ENCODE measurements at places on chromosomes 16 and 17.

- no peak for DNase-seq
These were observed 396.8 kb downstream of the NPIPA8 start for GRCh38 chr16:17939723-17940122.

DNA sequence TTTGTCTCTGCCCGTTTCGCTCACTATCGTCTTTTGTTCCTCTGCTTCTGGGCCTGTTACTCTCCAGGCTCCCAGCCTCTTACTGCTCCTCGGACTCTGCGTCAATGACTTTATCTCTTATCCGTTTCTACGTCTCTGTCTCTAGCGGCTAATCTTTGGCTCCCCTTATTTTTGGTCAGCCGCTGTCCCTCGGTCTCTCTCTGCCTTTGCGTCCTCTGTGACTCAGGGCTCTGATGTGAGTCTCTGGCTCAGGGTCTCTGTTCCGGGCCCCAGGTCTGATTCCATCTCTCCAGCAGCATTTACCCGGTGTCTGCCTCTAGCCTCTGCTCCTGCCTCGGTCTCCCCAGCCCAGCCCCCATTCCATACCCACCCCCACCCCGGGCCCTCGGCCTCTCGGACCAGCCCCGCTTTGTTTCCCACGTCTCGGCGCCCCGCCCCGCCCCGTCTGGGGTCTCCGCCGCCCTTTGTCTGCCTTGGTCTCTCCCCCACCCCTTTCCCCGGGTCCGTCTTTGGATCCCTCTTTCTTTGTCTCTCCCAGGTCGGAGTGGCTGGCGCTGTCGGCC is 547 bp upstream of the ZNF48 start:
- DNase-seq = no peak

GRCh38 chr17:27746881-27747280 is 53.4 kb downstream of the NOS2 start:
- no peak for DNase-seq

DNA sequence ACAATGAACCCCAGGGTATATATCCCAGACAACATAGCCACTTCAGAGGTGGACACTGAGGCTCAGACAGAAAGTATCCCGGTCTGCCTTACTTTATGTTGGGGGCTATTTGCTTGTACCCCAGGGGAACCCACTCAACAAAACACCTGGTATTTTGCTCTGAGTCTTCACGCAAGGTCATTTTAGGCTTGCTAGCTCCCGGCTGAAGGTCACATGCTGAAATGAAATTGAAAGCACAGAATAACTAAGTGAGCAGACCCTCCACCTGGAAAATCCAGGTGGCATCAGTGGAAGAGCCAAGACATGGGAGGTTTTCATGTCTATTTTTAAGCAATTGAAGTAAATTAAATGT is 4.1 kb upstream of the KDM8 start:
- no peak for DNase-seq

- DNase-seq = no peak
These were observed 25.5 kb upstream of the CACNG5 start for GRCh38 chr17:66809408-66809807.

DNA sequence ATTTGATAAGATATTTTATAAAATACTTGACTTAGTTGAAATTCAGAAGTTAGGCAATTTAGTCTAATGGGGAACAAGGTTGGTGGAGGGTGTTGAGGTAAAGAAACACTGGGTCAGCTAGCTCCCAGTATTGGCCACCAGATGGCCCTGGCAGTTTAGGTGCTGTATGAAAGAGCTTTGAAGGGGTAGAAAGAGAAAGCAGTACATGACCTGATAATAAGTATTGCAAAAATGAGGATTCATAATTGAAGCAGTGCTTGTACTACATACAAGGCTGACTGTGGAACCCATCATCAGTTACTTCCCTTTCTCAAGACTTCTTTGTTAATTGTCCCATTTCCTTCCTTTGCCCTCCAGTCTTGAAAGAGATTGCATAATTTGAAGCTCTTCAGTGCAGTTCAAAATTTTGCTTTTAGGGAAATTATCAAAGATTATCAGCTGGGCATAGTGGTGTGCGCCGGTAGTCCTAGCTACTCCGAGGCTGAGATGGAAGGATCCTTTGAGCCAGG is 29.4 kb downstream of the TANC2 start:
- DNase-seq = no peak

- DNase-seq = peak; percentile 80
These were observed 5.4 kb upstream of the BBS2 start for GRCh38 chr16:56525236-56525635.

- DNase-seq = no peak
These were observed 61.6 kb downstream of the TNRC6C start for GRCh38 chr17:78019976-78020716.

DNA sequence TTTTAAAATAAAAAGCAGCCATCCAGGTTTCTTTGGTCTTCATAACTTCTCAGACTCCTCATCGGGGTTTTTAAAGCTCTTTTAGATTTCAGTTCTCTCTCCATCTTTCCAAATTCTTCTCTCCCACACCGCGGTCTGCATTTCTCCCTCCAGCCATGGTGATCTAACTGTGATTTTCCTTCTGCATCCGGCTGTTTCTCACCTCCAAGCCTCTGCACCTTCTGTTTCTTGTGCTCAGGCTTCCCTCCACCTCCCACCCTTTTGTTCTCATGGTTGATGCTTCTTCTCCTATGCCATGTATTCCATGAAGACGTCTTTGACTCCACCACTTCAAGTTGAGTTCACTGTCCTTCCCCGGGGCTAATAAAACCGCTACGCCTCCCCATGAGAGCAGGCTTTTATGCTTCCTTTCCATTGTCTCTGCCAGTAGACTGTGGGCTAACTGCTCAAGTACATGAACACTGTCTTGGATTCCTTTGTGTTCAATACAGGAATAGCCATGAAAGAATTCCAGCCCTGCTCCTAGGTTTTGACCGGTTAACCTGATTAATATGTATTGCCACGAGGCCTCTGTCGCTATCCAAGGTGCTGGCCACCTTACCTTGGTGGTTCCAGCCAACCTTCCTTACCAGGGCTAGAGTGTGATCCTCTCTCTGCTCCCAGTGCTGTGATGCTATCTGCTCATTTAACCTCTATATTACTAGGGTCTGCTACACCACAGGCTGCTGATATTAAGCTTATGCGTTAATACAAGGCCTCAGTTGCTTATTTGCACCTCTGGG is 625.1 kb downstream of the HS3ST4 start:
- no peak for DNase-seq

DNA sequence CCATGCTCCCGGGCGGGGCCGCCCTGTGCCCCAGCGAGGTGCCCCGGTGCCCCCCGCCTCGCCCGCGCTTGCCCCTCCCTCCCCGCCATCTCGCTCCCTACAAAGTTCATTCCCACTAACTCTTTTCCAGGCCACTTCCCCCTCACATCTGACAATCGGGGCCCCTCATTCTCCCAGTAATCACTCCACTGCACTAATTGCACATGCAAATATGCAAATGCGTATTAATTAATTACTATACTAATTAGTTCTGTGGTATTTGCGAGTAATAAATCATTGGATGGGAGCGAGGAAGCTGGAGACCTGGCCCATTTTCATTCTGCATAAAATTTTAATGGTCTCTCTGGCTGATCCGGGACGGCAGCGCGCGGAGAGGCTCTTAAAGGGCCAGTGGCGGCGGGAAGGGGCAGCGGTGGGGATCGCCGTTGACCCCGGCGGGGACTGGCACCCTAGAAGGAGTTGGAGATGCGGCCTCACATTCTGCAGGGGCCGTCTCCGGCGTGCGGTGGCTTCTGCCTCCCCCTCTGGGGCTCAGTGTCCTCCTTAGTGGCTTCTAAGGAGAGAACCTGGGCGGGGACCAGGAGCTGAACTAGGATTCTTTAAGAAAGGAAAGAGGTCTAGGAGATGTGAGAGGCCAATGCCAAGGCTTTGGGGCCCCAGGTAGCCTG is 8.4 kb upstream of the PPP1R1B start:
- no peak for DNase-seq

DNA sequence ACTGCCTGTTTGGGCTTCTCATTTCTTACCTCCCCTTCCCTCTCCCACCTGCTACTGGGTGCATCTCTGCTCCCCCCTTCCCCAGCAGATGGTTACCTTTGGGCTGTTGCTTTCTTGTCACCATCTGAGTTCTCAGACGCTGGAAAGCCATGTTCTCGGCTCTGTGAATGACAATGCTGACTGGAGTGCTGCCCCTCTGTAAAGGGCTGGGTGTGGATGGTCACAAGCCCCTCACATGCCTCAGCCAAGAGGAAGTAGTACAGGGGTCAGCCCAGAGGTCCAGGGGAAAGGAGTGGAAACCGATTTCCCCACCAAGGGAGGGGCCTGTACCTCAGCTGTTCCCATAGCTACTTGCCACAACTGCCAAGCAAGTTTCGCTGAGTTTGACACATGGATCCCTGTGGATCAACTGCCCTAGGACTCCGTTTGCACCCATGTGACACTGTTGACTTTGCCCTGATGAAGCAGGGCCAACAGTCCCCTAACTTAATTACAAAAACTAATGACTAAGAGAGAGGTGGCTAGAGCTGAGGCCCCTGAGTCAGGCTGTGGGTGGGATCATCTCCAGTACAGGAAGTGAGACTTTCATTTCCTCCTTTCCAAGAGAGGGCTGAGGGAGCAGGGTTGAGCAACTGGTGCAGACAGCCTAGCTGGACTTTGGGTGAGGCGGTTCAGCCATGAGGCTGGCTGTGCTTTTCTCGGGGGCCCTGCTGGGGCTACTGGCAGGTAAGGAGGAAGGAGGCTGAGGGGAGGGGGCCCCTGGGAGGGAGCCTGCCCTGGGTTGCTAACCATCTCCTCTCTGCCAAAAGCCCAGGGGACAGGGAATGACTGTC is at the start of gene CD68:
TSS of gene CD68 (plus strand) at position 638 of the 833 bp plus-strand sequence. CDS start at position 678, 40 bp downstream.
- DNase-seq = peak; percentile 96

DNA sequence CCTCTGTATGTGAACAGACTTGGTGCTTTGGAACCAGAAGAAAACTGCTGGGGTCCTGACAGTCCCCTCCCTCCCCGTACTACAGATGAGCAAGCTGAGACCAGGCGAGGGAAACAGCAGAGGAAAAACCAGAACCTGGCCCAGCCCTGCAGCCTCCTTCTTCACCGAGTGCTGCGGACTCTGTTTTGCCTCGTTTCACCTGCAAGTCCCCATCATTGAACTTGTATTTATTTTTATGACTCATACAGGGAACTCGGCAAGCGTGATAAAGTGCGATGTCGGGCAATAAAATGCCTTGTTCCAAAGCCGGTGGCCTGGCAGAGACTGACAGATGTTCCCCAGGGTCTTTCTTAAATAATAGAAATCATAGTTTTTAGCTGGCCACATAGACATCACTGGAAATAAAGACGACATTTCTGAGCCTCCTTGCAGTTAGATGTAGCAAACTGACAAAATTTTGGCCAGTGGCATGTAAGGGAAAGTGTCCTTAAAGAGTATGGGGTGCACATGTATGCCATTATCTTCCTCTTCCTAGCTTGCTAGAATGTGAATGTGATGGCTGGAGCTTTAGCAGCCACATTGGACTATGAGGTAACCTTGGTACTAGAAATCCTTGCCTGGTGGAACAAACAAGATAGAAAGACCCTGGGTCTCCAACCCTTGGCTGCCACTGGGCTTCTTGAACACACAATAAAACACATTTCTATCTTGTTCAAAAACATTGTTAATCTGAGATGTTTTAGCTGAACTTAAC is 128.6 kb downstream of the IRF8 start:
- no peak for DNase-seq

DNA sequence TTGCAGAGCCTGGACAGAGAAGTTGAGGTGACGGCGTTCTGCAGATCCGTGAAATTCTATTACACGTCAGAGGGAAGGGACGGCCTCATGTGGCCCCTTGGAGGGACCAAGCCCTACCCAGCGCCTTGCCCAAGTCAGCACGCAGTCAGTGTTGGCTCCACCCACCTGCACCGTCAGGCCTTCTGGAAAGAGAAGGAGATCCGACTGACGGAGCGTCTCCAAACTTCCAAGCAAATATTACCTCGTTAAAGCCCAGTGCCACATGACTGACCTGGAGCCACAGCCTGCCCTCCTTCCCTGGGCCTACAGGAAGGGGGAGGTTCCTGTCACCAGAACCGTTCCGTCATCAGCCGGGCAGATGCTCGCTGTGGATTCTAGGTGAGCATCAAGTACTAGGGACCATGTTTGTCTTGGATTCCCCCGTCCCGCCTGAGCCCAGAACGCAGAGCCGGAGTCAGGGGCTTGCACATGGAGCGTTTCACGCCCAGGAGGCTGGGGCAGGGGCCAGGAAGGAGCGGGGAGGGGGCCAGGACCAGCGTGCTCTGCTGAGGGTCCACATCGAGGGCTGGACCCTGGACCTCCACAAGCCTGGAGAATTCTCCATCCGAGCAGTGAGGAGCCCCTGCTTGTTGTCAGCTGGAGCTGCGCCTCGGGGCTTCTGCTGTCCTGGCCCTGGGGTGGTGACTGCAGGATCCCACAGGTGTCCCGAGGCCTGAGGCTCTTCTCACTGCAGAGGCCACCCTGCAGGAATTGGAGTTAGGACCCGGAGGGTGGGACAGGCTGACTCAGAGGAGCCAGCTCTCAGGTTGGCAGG is 22.6 kb upstream of the METRNL start:
- DNase-seq = no peak

Measured in HS-5 (cell line).